ENCODE measurements at places on chromosomes 2 and 18.

- no peak for DNase-seq
Measured at GRCh38 chr2:68564426-68564825, 79.0 kb upstream of the PROKR1 start.

DNA sequence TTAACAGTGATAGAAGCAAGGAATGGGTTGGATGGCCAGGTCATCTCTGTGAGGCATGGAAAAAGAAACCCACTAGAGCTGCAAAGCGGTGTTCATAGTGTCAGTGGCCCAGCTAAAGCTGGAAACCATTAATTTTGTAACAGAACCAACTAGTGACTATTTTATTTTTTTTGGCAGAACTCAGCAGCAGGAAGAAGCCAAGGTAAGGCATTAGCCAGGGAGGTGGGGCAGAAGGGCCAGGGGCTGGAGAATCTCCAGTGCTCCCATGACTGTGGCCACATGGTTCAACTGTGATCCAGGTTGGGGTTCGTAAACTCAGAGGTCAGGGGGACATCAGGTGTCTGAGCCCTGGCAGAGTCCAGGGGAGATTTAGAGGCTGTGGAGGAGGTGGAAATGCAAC, 25.9 kb upstream of the YES1 start:
- no peak for DNase-seq

DNA sequence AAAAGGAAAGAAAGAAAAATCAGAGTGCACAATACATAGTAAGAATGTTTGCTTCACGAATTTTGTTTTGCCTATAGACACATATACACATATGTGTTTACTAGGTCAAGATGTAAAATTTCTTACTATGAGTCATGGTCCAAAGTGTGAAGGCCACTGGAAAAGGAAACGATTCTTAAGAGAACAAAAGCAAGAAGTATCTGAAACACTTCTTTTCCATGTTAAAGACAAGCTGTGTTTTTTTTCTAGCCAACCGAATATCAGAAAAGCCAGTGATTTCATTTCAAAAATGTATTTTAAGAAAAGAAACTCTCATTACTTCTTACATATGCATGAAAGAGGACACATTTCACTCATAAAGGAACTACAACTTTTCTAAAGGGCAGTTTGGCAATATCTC, 24.9 kb downstream of the PECR start:
- DNase-seq = no peak

DNA sequence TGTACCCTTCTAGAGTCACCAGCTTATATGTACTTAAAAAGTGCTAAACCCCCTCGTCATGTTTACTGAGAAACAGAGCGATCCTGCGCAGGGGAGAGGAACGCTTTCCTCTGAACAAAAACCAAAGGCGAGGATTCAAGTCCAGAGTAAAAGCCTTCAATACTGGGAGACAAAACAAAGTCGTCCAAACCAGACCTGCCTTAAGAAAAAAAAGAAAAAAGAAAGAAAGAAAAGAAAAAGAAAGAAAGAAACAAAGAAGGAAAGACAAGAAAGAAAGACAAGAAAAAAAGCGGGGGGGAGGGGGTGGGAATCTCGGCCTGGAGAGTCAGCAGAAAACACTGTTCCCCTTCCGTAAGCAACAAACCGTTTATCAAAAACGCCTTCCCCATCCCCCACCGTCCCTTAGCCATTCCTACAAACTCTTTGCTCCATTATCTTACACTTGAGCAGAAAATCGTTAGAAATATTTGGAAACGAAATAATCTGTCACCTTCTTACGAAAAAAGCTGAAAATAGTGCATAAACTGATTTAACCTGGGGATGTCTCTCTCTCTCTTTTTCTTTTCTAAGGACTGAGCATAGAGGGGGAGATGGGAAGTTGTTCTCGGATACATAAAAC, 3.3 kb downstream of the PTGR3 start:
- no peak for DNase-seq

DNA sequence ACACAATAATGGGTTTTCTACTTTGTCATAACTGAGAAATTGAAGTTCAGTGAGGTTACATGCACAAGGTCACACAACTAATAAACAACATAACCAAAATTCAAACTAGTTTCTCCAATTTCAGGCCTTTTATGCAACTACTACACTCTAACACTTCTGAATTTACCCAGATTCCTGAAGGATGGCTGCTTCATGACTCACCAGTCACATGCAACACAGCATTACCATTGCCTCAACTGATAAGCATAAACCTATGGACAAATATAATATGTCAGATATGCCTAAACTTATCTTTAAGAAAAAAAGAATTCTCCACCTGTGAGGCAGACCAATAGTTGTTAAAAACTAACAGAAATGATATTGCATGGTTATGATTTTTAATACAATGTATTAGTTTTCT, 586.5 kb upstream of the SLC8A1 start:
- no peak for DNase-seq

GRCh38 chr2:12478151-12479064, 238.3 kb upstream of the TRIB2 start:
- no peak for DNase-seq

GRCh38 chr2:72204786-72205503, 57.3 kb upstream of the CYP26B1 start:
- DNase-seq = no peak

- no peak for DNase-seq
Measured at GRCh38 chr18:71287268-71287667, 998.4 kb downstream of the SOCS6 start.

DNA sequence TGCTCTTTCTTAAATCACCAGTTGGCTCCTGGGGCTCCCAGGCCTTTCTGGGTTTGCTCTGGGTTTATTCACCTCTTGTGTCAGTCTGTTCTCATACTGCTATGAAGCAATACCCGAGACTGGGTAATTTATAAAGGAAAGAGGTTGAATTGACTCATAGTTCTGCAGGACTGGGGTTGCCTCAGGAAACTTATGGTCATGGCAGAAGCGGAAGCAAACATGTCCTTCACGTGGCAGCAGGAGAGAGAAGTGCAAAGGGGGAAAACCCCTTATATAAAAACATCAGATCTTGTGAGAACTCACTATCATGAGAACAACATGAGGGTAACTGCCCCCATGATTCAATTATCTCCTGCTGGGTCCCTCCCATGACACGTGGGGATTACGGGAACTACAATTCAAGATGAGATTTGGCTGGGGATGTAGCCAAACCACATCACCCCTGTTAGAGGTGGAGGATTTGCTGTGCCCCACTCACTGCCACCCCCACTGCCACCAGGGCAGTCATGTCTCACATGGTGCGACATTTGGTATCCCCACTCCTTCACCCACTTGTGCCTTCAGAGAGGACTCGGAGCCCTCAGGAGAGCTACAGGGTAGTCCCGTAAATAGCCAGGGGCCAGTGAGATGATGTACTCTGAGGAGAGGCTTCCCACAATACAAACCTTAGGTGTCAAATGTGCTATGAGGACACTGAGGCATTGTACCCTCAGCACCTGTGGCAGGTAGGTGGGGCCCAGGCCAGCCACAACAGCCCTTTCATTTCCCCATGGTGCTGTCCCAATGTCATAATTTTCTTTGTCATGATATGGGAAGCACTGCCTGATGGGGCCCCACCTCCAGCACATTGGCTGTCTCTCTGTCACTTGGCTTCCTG, 35.7 kb downstream of the CDC42EP3 start:
- DNase-seq = no peak

DNA sequence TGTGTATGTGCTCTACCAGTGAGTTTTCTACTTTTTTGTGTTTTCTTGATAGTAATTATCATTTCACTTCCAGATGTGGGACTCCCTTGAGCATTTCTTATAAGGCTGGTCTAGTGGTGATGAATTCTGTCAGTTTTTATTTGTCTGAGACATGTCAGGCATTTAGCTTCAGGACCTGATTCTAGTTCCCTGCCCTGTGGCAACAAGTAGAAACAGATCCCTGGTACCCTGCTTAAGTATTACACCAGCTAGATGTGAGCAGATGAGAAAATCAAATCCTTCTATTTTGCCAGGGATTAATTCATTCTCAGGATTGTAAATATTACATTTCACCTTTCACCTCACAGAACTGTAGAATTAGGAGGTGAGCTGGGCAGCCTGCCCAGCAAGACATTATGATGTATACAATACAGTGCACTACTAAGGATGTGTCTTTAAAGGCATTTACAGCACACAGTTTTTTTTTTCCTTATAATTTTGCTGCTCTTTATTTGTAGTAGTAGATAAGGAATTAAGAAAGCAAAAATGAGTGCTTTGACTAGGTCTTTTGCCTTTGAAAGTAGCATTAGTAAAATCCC, 35.1 kb downstream of the GALM start:
- no peak for DNase-seq

- no peak for DNase-seq
Measured at GRCh38 chr2:107322416-107322815, 436.4 kb upstream of the ST6GAL2 start.

- DNase-seq = no peak
Measured at GRCh38 chr2:76187415-76187814, 476.7 kb upstream of the GCFC2 start.

GRCh38 chr2:85455552-85456090, 37.1 kb downstream of the SH2D6 start:
- DNase-seq = no peak

- no peak for DNase-seq
Measured at GRCh38 chr2:216911008-216911407, 51.1 kb upstream of the TNP1 start.

- DNase-seq = no peak
Measured at GRCh38 chr2:73969356-73969755, 15.4 kb upstream of the TET3 start.

GRCh38 chr2:18558458-18558857, 2.0 kb downstream of the RDH14 start:
- DNase-seq = no peak

- no peak for DNase-seq
Measured at GRCh38 chr2:39688181-39688580, 22.5 kb downstream of the TMEM178A start.

GRCh38 chr2:112765251-112765650, 842 bp upstream of the CKAP2L start:
- DNase-seq = no peak

DNA sequence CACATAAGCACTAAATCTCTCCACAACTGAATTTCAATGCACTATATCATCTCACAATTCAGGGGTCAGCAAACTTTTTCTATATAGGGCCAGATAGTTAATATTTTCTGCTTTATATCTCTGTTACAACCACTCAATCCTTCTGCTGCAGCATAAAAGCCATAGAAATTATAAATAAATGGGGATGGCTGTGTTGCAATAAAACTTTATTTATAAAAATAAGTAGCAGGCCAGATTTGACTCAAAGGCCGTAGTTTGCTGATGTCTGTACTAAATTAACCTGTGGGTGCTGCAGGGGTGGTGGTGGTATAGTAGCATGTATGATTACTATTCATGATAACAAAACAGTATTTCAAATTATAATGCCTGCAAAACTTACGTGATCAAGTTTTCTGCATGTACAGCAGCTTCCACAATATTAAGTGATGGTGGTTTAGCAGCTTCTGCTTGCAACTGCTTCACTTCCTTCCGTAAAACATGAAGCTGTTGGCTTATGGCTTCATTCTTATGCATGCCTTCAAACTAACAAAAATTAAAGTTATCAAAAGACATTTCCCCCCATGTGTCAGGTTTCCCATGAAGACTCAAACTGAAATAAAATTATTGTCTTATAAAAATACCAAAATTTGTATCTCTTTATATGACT, 64.1 kb downstream of the SIGLEC15 start:
- no peak for DNase-seq

- DNase-seq = peak; percentile 55
Measured at GRCh38 chr18:64037812-64038414, 68.0 kb downstream of the SERPINB8 start.

DNA sequence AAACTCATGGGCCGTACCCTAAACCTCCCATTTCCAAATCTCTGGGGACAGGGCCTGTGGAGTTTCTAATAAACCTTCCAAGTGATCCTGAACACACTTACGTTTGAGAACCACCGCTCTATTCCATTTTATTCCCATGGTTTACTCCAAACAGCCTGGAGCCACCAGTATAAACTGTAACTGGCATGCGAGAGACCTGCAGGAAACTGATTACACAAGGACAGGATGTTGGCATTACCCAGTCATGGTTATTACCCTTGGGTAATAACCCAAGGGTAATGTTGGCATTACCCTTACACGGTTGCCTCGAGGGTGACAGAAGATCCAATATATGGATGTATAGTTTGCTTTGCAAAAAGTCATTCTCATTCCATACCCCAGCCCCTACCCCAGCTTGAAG, 37.0 kb upstream of the YPEL5 start:
- no peak for DNase-seq

- DNase-seq = no peak
Measured at GRCh38 chr18:39960550-39960949, 1994.5 kb upstream of the PIK3C3 start.

- DNase-seq = no peak
Measured at GRCh38 chr2:37809525-37809924, 115.6 kb upstream of the RMDN2 start.

DNA sequence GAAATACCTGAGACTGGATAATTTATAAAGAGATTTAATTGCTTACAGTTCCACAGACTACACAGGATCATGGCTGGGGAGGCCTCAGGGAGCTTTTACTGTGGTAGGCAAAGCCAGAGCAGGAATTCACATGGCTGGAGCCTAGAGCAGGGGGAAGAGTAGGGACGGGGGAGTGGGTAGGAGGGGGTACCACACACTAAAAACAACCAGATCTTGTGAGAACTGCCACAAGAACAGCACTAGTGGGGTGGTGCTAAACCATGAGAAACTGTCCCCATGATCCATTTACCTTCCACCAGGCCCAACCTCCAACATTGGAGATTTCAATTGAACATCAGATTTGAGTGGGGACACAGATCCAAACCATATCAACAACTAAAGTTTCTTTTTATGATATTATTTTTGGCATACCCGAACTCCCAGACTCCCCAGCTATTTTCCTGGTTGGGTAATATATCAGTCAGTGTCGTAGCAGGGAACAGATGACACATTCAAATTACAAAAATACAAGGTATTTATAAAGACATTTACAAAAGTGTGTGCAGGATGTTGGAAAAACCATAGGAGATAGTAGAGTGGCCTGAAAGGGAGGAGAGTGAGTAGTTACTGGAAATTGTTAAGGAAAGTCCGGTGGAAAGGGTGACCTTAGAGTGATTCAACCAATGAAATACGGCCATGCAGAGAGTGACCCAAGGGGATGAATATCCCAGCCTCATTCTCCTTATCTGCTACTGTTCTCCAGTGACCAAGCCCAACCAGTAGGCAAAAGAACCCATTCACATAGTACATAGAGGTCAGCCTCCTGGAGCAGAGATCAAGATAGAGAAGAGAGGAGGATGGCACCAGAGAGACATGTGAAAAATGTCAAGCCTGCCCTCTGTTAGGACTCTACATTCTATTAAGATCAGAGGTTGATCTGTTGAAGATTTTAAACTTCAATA, 8.8 kb downstream of the RPL37A start:
- DNase-seq = no peak

- DNase-seq = no peak
Measured at GRCh38 chr2:211611061-211611518, 927.5 kb downstream of the ERBB4 start.

- no peak for DNase-seq
Measured at GRCh38 chr2:120559401-120559800, 176.3 kb upstream of the GLI2 start.

DNA sequence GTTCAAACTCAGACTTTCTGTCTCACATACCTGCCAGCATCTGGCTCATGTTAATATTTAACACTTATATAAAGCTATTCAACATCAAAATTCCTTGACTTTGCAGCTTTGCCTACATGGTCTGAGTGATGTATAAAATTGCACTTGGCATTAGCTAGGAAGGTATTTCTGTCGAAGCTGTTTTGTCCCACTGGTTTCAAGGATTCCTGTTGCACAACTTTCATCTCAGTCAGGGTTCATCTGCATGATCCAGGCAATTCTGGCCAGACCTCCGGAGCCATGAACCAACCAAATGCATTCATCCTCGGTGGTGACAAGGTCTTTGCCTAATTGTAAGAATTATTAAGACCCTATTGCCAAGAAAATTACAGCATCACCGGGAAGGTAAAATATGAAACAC, 185.4 kb downstream of the ZEB2 start:
- DNase-seq = no peak

Measured in NCI-H1092 (cell line).